ENCODE measurements at places on chromosomes 5 and 9.

GRCh38 chr5:91382530-91383026 lies 539 bp downstream of the ARRDC3 start:
- DNase-seq: peak; percentile 39

GRCh38 chr9:133394687-133395271 lies 18.6 kb downstream of the STKLD1 start:
- no peak for DNase-seq

GRCh38 chr5:177509381-177509951 lies at the start of gene DOK3:
DOK3 (minus strand) TSS chr5:177509826; CDS start chr5:177509540, 286 bp downstream.
- no peak for DNase-seq

GRCh38 chr9:14031810-14032209 lies 282.1 kb downstream of the NFIB start:
- DNase-seq: no peak

DNA sequence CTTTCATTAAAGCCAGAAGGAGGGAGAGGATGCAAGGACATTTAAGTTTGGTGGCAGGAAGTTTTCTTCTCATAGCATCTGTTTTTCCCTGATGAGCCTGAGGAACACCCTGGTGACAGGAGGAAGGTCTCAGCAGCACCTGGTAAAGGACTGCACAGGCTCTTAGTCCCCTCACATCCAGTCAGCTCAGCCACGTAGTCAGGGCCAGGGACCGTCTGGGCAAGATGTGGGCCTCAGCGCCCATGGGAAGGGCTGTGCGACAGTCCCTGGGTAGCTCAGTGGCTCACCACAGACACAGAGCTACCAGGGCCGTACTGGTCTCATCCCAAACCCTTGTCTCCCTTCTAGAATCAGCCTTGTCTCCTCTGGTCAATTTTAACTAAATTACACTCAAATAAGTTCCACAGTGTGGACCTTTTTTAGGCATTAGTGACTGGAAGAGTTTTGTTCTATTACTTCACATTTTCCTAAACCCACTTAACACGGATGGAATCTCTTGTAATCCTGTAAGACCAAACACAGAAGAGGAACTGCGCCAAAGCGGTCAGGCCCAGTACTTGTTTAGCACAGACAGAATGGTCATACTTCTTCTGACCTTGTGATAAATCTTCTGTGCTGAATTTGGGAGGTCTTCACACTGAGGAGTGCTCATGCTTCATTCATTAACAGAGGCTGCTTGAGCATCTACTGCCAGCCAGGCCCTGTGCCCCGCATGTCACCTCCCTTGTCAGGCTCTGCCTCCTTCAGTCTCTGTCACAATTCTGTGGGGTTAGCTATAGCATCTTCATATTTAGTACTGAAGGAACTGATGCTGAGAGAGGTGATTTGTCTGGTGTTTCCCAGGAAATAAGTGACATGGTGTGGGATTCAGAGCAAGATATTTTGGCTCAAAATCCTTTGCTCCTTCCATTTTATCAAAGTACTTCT lies 91.4 kb downstream of the ANGPTL2 start:
- DNase-seq: no peak

DNA sequence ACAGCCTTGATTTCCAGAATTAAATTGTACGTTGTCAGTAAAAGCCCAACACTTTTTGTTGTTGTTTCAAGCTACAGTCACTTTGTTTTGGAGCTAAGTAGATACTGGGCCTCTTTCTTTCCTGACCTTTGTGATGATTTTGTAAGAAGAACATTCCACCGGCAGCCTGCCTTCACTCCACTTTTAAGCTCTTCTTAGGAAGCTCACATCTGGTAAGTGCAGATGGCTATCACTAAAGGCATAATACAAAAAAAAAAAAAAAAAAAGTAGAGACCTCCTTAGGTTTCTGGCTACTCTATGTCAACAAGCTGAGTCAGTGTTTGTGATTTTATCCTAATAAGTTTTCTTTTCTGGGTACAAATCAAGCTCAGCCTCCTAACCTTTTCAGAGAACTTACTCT lies 1922.1 kb upstream of the WWC1 start:
- no peak for DNase-seq

GRCh38 chr9:96514108-96514799 lies 64.3 kb downstream of the HABP4 start:
- no peak for DNase-seq

- no peak for DNase-seq
Observed at GRCh38 chr5:94705427-94705826, 87.0 kb downstream of the SLF1 start.

Measured in effector memory CD8-positive, alpha-beta T cell (primary cell).